ENCODE measurements at places on chromosomes 13 and 19.

DNA sequence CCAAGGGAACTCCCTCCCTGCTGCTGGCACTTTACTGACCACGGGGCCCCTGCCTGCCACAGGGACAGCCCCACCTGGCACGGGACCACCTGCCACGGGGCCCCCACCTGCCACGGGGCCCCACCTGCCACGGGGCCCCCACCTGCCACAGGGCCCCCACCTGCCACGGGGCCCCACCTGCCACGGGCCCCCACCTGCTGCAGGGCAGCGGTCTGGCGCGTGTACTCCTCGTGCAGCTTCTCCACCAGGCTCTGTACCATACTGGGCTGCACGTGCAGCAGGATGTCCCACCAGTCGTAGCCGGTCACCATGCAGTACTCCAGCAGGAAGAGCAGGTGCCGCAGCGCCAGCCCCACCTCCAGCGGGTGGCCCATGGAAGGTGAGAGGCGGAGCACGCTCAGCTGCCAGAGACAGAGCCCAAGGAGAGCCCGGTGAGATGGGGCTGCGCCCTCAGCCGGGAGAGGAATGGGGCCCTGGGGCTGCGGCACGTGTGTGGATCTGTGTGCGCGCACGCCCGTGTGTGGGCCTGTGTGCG lies 16.1 kb downstream of the MED16 start:
- no peak for DNase-seq

DNA sequence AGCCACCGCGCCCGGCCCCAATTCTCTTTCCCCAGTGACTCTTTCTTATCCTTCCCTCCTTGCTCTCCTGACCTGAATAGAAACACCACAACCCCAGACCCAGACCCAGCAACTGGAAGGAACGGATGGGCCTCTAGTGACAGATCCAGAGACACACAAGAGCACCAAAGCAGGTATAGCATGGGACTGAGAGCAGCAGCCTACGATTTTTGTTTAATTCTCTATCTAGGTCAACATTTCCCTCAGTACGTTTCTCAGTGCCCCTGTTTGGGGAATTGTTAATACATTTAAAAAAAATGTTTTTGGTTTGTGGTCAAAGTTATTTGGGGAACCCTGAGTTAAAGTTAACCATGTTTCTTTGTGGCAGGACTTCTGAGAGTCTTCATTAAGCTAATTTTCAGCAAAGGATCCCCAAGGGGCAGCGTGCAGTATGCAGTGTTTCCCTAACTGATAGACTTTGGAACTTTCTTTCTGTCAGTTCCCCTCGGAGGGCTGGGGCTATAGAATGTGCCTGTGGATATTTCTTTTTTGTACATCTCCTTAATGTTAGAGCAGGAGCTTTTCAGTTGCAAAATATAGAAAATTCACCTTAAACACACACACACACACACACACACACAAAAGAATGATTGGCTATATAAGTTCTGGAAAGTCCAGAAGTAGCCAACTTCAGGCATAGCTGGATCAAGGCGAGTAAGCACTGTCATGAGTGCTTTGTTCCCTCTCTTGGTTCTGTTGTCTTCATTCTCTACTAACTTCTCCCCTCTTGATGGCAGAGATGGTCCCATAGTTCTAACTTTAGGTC lies 6.3 kb downstream of the FXYD5 start:
- DNase-seq: no peak

DNA sequence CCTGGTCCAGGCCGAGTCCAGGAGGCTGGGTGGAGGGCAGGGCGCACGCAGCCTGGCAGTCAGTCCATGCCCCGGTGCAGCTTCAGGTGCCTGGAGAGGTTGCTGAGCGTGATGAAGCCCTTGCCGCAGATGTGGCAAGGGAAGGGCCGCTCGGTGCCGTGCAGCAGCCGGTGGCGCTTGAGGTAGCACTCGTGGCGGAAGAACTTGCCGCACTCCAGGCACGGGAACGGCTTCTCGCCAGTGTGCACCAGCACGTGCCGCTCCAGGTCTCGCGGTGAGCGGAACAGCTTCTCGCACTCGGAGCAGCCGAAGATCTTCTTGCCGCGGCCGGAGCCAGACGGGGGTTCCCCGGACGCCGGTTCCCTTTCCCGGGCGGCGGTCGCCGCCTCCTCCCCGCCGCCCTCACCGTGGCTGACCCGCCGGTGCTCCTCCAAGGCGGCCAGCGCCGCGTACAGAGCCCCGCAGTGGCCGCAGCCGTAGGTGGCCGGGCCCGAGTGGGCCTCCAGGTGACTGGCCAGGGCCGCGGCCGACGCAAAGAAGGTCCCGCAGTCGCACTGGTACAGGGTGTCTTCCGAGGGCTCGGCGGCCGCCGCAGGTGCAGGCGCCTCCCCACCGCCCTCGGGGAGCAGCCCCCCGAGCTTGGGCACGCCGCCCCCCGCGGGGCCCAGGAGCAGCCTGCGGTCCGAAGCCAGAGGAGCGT lies 6.8 kb downstream of the FIZ1 start:
- no peak for DNase-seq

GRCh38 chr13:51970349-51970748 lies 40.9 kb downstream of the ATP7B start:
- peak; percentile 4 for DNase-seq

DNA sequence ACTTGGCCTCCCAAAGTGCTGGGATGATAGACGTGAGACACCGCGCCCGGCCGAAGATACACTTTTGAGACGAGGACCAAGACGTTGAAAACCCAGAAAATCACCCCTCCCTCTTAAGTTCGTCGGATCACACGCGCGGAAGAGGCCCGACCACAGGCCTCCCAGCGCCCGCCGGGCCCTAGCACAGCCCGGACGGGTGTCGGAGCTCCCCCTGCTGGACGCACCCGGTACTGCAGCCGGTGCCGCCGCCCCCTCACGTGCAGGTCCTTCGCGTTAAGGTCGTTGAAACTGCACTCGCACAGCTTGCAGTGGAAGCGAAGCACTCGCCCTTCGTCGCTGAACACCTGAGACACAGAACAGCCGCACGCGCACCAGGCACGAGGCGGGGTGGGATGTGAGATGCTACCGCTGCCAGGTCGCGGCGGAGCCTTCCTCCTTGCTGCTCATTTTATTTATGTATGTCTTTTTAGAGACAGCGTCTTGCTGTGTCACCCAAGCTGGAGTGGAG lies 35.7 kb upstream of the MATK start:
- DNase-seq: peak; percentile 88

GRCh38 chr13:112443995-112444311 lies 67.8 kb downstream of the SPACA7 start:
- no peak for DNase-seq

DNA sequence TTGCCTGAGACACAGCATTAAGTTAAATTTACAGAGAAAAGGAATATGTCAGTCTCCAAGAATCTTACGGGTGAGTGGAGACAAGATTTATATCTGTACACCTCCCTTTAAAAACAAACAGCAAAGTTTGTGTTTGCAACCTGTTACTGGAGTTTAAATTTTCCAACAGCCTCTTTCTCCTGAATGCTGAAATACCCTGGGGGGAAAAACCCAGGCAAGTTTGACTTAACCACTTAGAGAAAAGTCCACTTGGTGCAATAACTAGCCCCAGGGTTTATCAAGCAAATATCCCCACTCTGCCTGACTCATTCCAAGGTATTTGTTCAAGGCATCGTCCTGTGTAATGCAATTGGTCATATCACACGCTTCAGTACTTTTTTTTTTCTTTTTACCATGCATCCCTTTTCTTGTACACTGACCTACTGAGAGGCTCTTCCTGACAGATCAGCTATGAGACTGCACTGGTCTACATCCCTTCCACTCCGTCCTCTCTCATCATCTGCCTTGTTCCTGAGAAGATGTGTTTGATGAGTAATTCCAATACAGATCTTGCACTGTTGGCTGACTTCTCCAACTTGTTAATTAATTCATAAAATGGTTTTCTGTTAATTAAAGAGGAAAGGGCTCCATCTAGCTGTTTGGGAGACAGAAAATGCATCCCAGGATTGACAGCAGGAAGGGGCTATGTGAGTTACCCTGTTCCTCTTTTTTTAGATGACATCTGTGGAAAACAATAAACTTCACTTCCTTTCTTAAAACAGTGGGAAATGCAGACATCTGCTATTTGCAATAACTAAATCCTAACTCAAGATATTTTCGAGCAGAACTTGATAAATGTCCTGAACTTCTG lies 212.5 kb upstream of the IRS2 start:
- DNase-seq: no peak

DNA sequence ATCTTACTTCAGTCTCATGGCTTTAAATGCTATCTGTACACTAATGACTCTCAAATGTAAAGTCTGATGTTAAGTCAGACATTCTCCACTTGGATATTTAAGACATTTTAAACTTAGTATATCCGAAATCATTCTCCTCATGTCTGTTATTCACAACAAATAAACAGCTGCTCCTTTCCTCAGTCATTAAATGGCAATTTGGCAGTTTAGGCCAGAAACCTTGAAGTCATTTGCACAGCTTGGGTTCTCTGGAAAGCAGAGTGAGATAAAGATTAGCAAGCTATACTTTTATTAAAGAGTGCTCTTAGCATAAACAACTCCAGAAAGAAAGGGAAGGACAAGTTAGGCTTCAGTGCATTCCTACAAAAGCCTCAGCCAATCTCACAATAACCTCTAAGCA lies 53.7 kb downstream of the DNAJC15 start:
- no peak for DNase-seq

DNA sequence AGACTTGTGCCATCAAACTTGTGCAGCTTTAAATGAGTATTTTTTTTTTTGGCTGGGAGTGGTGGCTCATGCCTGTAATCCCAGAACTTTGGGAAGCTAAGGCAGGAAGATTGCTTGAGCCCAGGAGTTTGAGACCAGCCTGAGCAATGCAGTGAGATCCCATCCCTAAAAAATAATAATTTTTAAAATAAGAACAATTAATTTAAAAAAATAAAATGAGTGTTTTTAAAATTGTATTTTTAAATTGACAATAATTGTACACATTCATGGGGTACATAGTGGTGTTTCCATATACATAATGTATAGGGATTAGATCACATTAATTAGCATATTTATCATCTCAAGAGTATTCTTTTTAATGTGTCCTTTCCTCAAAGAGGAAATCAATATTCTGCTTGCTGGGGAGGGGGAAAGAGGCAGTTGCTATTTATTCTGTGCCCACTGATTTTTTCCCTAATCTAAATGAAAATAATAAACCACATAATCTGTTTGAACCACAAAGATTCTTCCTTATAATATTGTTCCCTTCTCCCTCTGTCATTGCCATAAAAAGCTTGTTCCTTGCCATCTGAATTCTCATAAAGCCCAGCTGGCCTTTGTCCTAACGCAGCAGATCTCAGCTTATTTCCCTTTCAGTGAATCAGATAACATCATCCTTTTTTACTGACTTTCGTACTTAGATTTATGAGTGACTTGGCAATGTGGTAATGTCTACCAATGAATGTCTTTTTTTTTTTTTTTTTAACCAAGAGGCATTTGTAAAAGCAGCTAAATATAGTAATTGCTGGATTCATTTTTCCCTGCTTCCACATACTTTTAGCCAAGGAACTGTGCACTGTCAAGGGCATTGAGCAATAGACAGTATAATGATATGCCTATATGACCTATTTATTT lies 81.8 kb upstream of the RUBCNL start:
- DNase-seq: no peak

DNA sequence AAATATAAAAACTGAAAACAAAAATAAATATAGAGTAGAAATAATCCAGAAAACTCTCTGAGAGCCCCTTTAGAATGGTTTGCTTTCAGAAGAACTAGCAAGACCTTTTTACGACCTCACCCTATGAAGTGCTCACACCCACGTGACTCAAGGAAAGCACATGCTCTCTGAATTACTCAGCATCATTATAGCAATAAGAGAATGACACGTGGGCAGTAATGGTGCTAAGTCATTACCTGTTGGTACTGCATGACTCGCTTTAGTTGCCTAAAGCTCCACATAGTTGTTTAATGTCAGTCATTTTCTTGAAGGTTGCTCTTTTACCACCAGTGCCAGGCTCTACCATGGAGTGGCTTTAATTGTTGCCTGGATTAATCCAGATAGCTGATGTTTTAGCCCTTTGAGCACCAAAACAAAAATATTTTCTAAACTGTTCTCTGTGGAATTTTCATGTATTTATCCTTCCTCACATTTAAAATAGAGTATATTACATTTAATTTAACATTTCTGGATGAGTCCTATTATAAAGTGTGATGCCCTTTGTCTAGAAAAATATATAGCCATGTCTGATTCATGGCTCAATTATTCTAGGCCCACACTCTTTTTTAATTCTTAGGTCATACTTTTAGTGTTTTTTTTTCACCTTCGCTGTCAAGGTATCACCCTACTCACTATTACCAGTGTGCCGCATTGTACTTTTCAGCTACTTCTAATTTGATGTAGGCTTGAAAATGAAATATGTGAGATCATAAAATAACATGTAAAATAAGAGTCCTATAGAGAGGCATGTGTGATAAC lies 56.8 kb downstream of the THSD1 start:
- no peak for DNase-seq

- DNase-seq: no peak
These were observed 506.3 kb downstream of the UQCRFS1 start for GRCh38 chr19:28706693-28707092.

DNA sequence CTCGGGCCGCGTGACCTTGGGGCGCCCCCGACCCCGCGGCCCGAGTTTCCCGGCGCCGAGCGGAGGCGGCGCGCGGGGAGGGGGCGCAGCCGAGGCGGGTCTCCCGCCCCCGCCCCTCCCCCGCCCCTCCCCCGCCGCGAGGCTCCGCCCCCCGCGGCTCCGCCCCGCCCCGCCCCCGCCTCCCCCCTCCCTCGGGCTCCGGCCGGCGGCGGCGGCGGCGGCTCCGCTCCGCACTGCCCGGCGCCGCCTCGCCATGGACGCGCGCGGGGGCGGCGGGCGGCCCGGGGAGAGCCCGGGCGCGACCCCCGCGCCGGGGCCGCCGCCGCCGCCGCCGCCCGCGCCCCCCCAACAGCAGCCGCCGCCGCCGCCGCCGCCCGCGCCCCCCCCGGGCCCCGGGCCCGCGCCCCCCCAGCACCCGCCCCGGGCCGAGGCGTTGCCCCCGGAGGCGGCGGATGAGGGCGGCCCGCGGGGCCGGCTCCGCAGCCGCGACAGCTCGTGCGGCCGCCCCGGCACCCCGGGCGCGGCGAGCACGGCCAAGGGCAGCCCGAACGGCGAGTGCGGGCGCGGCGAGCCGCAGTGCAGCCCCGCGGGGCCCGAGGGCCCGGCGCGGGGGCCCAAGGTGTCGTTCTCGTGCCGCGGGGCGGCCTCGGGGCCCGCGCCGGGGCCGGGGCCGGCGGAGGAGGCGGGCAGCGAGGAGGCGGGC lies at the start of gene HCN2:
TSS of gene HCN2 (plus strand) at position 189 of the 703 bp plus-strand sequence. CDS start at position 254, 65 bp downstream.
- no peak for DNase-seq

DNA sequence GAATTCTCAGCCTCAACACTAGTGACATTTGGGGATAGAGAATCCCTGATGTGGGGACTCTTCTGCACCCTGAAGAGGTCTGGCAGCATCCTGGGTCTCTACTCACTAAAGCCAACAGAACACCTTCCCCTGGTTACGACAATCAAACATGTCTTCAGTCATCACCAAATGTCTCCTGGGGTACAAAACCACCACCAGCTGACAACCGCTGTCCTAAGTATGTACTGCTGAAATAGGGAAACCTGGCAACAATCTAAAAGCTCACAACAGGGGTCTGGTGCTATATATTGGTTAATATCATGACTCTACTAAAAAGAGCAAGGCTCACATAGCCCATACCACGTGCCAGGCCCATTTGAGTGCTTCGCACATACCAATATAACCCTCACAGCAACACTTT lies 13.4 kb downstream of the AKT2 start:
- no peak for DNase-seq

- no peak for DNase-seq
These were observed 8.3 kb downstream of the MAB21L1 start for GRCh38 chr13:35468195-35468594.

- DNase-seq: no peak
These were observed 51.7 kb upstream of the CYP4F8 start for GRCh38 chr19:15563325-15563794.

Data from CD4-positive, alpha-beta T cell treated with Interleukin-1 beta for 1 hour (primary cell).